Putamen (tissue), 1 donor: ENCODE measurements at places on chromosomes 7 and 10.

DNA sequence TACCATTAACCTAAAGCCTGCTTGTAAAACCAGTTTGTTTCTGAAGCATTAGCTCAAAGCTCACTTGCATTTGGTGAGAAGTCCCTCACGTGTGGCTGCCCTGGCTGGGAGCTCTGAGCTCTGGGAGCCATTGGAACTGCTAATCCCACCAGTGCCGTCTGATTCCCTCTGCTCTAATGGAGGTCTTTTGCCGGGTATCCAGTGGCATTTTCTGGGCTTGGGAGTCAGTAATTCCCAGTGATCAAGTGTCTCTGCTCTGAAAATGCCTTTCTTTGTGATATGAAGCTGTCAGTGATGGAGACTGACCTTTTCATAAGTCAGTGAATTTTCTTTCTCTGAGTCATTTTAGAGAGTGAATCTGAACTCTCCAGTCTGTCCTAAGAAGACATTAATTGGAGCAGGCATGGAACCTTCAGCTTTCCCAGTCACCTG lies 36.9 kb upstream of the FAM20C start:
- no peak for DNase-seq

GRCh38 chr7:158265743-158266080 lies 321.9 kb downstream of the PTPRN2 start:
- no peak for DNase-seq

- DNase-seq, result peak; percentile 33
These were observed 163.9 kb downstream of the JCAD start for GRCh38 chr10:29895456-29895855.

- no peak for DNase-seq
These were observed 4.4 kb upstream of the TBL2 start for GRCh38 chr7:73582664-73583202.
